ENCODE measurements at places on chromosomes 6 and 20.

DNA sequence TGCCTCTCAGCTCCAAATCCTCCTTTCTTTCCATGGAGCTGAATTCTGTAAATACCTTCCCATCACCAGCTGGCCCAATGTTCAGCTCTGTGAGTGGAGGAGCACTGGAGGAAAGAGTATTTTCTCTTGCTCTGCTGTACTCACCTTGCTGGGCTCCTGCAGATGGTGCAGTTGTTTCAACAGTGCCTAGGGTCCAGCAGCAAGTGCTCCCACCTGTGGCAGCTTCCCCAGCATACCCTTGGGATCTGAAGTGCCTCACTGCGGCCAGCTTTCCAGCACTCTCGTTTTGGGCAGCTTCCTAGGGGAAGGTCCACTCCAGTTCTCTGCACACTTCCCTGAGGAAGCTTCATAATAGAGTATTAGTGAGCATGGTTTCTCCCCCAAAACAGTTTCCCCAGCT is 170.9 kb downstream of the ARHGAP18 start:
- no peak for DNase-seq

DNA sequence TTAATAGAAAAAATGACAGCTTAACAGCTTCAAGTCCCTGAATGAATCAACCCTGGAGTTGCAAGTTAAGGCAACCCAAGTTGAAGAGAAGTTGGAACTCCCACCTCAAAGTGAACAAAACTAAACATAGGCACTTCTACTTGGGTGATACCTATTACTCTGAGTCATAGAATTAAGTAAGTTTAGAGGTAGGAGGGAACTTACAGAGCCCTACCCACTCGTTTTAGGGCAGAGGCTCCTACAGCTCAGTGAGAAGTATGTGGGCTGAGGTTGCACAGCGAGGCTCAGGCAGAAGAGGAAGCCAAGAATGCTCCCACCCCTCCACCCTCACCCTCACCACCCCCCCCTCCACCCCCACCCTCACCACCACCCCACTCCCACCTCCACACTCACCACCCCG is 42.2 kb downstream of the NFATC2 start:
- DNase-seq, result no peak

DNA sequence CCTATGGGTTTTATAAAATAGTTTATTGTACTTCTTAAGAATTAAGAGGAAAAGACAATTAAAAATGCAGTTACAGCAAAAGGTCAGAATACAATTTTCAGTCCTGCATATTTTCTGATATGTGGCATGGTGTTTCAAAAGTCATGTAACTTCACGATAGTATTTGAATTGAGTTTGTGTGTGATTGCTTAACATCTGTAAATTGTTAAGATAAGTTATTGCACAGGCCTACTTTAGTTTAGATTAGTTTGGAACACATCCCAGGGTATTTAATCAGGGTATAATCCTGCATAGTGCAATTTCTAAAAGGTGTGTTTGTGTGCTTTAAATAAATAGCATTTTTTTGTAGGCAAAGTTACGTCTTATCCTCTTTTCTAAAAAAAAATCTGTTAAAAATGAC is 289.6 kb downstream of the RIMS1 start:
- no peak for DNase-seq

GRCh38 chr6:16948396-16948795 is 153.5 kb upstream of the STMND1 start:
- no peak for DNase-seq

Measured in hindlimb muscle (tissue), 1 donor.